ENCODE measurements at places on chromosomes 11 and 22. TPM values are rescaled to one million over a fixed set of nuclear protein-coding genes. Genes with fewer than 3 reads are reported as not detected.

DNA sequence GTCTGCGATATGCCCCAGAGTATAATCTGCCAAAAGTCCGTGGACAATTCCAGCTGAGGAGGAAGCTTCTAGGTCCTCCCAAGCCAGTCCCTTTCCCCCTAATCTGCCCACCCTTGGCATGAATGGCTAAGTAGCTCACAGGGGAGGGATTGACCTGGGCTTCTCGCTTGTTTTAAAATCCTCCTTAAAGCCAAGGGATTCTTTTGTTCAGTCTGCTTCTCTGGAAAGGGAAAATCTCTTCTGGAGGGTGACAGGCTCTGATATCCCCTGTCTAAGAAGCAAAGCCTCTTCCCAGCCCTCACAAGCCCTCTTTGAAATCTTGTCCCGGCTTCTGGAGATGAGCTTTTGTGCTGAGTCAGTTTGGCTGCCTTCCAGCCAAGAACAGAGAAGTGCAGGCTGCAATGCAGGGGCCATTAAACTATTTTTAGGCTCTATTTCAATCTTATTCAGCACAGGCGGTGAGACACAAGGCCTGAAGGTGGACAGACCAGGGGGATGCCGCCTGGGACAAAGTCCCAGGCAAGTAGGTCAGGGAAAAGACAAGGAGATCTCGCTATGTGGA, 23.9 kb downstream of the NEFH start:
- no peak for DNase-seq

GRCh38 chr11:79470161-79470560, 29.3 kb upstream of the TENM4 start:
- no peak for DNase-seq

DNA sequence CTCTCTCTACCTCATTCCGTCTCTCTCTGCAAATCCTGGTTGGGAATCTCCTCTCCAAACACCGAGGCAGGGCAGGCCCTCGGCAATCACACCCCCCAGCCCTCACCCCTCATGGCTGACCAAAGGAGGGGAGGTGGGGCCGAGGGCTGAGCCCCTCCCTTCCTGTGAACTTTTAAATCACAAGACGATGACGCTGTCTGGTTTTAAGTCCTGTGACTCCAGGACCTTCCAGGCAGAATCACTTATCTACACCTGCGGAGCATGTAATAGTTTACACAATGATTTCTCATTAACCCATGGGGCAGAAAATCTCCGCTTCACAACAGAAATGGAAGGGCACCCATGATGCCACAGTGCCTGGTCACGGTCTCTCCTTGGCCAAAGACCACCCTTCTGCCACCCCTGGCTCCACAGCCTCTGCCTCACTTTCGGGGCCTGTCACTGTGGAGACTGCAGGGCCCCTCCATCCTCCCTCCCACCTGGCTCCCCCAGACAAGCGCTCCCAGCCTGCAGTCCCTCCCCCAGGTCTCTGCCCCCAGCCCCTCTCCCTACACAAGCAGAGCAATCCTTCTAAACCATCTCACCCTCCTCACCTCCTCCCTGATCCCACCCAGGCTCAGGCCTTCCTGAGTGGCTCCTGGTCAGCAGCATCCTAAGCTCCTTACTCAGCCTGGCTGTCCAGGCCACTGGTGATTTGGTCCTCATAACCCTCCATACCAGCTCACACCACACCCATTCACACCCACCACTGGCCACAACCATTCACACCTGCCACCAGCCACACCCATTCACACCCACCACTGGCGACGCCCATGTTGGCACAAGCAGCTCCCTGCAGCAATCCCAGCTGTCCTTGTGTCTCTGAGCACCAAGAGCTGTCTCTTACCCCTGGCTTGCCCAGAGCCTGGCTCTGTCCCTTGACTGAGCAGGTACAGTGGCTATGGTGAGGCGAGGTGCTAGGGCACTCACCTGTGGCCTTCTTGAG, 30.7 kb upstream of the ARFGAP3 start:
- no peak for DNase-seq

The CHCHD10 gene
- total RNA-seq: 210 TPM

The WNT11 gene
- 0.80 TPM for total RNA-seq

The CHRM4 gene
- total RNA-seq: 9.8 TPM

The VSIG2 gene
- 0.41 TPM for total RNA-seq

Measured in dorsolateral prefrontal cortex (tissue), 122 donors.